BJ (cell line): ENCODE measurements at places on chromosomes 1 and 21.

DNA sequence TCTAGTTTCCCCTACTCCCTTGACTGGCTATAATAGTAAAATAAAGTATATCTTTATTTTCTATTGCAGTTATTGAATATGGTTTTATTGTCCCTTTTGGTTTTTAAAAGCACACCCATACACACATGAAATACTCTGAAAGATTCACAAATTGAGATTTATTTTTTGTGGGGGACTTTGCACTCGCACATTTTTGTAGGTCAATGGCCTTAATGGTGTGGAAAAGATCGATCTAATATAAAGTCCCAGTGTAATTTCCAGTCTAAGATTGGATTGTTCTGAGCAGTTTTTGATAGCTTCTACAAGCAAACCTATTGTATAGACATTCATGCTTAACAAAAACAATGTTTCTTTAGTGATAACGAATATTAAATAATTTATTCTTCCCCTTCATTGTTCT lies 59.5 kb upstream of the INSL5 start:
- no peak for DNase-seq

- no peak for DNase-seq
Measured at GRCh38 chr21:25970254-25970930, 200.2 kb downstream of the APP start.

- DNase-seq = no peak
Measured at GRCh38 chr1:209875515-209875914, 47.7 kb downstream of the UTP25 start.

DNA sequence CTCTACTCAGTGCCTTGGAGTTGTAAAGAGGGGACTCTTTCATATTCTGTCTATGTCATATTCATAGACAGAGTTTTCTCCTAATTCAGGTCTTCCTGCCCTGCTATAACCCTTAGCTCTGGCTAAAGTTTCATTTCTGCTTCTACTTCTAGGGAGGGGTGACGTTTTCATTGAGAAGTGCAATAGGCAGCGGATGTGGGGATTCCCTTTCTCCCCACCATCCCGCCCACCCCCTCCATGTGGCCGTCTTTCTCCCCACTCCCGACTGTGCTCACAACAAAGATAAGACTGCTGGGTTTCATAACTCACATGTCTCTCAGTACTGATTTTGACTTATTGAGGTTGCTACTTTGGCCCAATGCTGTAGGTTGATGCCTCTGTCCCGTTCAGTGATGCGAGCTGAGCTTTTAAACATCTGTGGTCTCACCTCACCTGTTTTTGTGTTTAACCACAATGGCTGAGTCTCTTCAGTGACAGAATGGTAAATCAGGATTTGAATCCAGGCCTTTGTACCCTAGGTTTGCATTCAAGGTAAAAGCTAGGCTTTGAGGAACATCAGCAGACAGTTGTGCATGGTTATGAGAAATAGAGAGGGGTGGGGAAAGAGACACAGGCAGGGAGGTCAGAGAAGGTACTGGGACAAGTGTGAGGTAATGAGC lies 7.8 kb upstream of the KIF14 start:
- DNase-seq = no peak

DNA sequence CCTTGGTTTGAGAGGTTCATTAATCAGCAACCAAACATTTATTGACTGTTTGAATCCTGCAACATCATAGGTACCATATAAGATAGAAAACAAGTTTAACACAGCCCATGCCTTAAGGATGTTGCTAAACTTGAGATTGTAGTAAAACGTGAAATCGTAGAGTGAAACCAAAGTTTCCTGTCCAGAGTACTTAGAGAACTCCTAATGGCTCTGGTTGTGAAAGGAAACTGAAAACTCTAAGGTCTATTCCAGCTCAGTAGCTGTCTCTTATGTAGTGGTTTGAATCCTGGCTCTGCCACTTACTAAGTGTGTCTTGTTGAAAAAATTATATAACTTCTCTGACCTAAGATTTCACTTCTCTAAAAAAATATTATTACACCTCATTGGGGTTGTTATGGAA lies 310.9 kb downstream of the NTNG1 start:
- DNase-seq = no peak

GRCh38 chr1:54287176-54287650 lies 87.2 kb downstream of the MRPL37 start:
- peak; percentile 59 for DNase-seq

GRCh38 chr1:159949981-159950381 lies 4.1 kb downstream of the SLAMF9 start:
- no peak for DNase-seq

DNA sequence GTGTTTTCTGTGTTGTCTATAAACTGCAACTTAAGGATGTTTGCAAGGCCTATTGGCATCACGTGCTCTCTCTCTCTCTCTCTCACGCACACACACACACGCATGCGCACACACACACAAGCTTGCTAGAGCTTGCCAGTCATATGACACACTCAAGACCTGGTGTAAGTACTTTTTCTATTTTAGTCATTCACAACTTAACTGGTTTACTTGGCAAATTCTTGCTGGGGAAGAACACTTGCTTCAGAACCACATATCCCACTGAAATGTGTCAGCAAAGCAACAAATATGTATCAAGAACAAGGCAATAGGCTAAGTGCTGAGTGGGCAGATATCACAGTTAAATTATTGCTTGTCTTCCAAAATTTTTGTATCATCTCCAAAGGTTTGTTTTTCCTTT lies 107.8 kb downstream of the DISC1 start:
- no peak for DNase-seq

DNA sequence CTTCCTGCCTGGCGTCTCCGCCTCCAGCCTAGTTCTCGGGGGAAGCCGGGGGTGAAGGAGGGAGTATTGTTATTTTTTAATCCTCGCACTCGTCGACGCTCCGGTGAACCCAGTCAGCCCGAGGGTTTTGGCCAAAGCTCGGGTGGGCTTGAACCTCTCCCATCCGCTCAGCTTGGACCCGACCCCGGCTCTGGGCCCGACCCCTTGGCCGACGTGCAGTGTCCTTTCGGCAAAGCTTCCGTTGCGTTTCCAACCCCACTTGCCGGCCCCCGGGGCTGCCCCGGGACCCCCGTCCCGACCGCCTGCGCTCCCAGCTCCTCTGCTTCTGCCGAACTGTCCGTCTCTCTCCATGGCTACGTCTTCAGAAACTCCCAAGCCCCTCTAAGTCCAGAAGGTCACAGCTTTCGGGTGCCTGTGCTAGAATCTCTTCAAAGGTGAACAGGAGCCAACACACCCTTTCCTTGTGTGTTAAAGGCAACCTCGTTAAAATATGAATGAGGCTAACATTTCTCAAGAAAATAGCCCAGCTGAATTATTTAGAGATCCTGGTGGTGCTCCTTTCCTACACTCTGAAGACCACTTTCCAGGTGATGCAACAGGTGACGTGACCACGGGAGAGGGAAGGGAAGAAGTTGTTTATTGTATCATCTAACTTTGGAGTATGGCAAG lies 647 bp downstream of the DESI2 start:
- DNase-seq = no peak

- no peak for DNase-seq
Measured at GRCh38 chr21:31526040-31526439, 133.5 kb upstream of the SOD1 start.

DNA sequence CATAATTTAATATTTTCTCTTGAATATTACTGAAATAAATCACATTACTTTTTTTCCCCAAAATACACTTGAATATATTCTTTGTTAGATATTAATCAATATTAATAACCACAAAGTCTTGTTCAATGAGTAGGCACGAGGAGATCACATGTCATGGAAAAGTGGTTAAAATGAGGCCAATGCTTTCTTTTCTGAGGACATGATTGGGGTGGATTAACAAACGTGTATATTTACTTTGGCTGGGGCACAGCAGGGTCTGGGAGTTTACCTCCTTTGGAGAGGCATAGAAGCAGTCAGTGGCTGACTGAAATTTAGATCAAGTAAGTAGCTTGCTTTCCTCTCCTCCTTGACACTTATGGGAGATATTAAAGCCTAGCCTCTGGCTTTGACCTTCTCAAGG lies 664.3 kb upstream of the B3GALT2 start:
- DNase-seq = no peak

DNA sequence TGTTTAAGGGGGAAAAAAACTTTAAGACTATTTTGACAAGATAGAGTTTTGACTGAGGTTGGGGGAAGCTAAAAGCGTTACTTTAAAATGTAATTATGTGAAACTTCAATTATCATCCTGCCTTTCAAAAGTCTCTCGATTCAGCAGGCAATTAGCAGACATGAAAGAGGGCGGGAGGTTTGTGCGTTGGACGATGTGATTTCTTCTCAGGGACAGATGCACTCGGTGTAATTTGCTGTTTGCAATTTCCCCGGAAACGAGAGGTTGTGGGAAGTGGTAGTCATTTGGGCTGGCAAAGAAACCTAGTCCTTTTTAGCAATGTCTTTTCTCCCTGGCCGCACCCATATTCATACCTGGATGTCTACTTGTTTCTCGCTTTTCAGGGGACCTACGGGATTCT lies 27.1 kb downstream of the KAZN start:
- DNase-seq = no peak

DNA sequence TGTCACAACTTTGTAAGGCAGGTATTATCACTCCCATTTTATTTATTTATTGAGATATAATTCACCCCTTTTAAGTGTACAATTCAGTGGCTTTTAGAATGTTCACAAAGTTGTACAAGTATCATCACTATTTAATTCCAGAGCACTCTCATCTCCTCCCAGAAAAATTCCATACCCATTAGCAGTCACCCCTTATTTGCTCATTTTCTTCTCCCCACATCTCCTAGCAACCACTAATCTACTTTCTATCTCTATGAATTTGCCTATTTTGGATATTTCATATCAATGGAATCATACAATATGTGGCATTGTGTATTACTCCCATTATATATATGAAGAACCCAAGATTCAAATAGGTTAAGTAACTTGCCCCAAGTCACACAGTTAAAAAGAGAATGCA lies 7.0 kb downstream of the DSTYK start:
- DNase-seq = no peak

DNA sequence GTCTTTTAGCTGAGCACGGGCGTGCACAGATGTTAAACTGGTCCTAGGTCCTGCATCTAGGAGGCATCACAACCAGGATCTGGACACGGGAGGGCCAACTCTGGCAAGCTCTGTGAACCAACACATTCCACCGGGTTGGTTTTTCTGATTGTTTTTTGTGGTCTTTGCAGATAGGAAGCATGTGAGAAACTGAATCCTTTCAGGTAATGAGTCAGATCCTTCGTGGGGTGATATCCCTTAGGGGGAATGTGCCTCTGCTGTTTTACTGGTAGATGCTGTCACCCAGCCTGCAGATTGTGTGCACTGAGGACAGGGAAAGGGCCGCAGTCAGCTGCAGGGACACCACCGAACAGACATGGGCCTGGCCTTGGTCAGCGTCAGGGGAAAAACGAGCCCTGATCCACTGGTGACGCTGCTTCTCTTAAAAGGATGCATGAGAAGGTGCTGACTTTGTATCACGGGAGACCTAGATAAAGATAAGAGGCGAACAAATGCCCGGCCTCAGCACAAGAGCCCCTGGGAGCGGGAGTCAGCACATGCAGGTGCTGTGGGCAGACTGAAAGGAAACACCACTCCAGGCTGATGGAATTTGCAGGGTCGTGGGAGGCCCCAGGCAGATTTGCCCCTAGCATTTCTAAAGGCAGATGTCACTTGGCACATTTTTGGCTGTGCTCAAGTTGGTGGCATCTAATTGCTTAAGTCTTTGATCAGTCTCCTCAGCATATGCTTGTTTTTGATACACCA lies 51.1 kb downstream of the DOP1B start:
- no peak for DNase-seq

DNA sequence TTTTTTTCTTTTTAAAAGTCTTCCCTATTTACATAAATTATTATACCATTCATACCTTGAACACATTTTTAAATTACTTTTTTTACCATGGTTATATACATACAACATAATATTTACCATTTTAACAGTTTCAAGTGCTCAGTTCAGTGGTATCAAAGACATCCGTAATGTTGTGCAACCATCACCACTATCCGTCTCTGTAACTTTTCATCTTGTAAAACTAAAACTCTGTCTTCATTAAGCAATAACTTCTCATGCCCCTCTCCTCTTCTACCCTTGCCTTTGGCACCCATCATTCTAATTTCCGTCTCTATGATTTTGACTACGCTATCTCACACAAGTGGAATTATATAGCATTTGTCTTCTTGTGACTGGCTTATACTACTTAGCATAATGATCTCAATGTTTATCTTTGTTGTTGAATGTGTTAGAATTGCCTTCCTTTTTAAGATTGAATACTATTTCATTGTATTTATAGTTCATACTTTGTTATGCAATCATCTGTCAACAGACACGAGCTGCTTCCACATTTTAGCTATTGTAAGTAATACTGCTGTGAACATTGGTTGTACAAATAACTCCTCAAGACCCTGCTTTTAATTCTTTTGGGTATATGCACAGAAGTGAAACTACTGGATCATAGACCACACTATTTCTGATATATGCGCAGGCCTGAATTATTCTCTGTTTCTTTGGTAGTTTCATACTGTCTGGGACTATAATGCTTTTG lies 689.5 kb upstream of the NCAM2 start:
- no peak for DNase-seq

DNA sequence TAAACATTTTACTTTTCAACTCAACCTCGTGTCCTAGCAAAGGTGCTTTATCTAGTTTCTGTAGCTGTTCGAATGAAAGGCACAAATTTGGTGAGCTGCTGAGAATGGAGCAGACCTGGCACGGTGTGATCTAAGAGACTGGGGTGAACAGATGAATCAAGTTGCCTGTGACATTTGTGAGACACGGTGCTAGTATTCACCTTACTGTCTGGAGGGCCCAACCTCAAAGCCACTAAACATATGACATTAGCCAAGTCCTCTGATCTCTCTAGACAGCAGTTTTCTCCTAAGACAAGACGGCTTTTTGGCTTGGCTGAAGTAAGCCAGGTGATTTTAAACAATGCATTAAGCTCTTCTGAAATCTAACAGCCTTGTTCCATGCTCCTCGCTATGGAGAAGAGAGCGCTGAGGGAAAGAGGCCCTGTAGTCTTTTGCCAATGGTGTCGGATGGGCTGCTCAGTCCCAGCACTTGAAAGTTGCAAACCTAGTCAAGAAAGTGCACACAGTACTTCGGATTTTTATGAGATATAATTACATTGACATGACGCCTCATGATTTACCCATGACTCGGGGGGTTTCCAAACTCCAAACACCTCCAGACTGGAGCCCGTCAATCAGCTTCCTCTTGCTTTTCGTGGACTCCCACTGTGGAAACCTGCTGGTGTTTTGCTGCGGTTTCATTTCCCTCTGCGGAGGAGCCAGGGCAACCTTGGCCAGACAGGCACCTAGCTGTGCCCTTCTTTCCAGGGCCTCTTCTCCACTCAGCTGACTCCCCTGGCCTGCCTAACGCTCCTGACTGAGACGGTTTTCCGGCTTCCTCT lies 794 bp upstream of the TOR3A start:
- DNase-seq = no peak

GRCh38 chr1:153849487-153850185 lies 73.1 kb downstream of the GATAD2B start:
- no peak for DNase-seq

- no peak for DNase-seq
Measured at GRCh38 chr1:172680733-172681275, 21.9 kb downstream of the FASLG start.

GRCh38 chr1:8055973-8056372 lies 29.9 kb upstream of the ERRFI1 start:
- no peak for DNase-seq
